ENCODE measurements at places on chromosomes 4 and X.

GRCh38 chr4:75555294-75556164 is at the start of gene ODAPH:
Gene ODAPH (plus strand): TSS chr4:75556066. CDS start chr4:75556083, 17 bp downstream.
- DNase-seq = no peak

- no peak for DNase-seq
Observed at GRCh38 chr4:163180090-163180489, 13.4 kb upstream of the NAF1 start.

DNA sequence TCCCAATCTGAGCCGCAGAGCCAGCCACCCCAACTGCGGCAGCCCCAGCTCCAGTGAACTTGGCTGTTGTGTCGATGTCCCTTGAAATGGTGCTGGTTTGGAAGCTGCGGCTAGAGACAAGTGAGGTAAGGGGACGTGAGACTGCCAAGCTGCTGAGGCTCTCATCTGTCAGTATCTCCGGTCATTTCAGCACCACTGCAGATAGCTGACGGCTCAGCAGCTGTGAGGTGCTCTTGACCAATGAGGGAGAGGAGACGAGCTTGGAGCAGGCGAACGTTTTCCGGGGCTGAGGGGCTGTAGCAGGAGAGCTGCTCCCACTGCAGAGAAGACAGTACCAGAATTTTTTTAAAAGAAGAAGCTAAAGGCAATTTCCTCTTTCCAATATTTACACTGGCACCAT is 175.5 kb upstream of the CASK start:
- DNase-seq = peak; percentile 35

DNA sequence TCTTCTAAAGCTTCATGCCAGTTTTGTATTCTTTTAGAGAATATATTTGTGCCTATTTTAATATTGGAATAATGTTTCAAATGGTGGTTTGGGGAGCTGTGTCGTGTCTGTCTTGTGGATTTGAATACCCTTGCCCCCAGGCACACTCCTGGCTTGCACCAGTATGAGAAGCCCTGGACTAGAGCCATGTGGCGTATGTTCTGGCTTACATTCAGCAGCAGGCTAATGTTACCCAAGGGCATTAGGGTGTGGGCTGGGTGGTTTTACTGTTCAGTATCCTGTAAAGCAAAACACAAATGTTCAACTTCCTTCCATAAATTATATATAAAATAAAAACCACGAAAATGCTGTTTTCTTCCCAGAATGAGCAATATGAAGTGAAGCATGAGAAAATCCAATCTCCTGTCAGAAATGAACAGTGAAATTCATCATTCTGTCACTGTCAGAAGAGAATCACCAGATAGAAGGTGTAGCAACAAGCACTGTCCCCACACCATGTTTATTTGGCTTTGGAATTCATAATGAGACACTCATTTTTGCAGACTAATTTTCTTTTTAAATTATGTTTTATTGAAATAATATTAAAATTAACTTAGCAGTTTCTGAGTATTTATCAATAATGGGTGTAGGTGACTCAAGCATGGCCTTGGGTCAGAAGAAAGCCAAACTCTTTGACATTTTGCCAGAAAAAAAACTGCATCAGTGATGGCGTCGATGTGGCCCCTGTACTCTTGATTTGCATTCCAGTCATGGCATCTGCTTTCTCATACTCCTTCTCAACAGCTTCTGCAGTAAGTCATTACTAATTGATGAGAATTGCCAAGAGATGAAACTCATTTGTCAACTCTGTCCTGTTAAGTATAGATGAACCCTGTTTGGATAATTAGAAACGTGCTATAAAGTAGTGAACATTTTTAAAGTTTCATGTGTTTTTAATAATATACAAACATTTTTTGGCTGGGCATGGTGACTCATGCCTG is 43.8 kb downstream of the WWC2 start:
- DNase-seq = peak; percentile 72

GRCh38 chr4:75432683-75433082 is 81.5 kb downstream of the RCHY1 start:
- DNase-seq = no peak

DNA sequence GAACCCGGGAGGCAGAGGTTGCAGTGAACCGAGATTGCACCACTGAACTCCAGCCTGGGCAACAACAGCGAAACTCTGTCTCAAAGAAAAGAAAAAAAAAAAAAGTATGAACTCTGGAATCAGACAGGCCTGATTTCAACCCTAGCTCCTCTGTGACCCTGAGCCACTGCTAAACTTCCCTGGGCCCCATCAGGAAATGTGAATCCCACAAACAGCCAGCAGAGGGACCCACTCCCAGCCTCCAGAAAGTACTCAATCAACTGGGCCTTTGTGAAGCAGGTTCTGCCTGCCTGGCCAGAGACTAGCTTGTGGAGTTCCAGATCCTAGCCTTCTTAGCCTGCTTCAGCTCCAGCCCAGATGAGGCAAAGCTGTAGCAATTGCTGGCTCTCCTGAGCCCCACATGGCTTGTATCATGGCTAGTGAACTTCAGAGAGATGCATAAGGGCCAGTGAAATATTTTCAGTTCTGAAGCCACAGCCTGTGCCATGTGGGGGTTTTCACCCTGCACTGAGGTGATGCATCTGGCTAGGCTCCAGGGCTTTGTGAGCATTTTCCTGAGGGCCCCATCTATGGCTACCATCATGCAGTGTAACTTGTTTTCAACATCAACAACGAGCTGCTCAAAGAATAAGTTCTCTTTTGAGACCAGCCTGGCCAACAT is 7.2 kb upstream of the IDS start:
- DNase-seq = peak; percentile 39

GRCh38 chr4:99221980-99222379 is 2.9 kb upstream of the ADH6 start:
- DNase-seq = no peak

DNA sequence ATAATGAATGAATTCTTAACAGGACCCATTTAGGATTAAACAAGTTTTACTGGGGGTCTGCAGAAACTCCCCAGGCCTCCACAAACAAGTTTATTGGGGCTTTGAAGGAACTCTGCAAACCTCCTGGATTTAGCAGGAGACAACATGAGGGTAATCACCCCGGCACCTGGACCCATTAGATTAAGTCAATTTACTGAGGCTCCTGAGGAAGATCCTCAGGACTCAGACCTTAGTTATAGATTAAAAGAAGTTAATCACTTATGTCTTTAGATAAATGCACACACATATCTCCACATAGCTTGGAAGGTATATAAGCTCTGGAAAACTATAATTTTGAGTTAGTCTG is 29.4 kb downstream of the XG start:
- no peak for DNase-seq

DNA sequence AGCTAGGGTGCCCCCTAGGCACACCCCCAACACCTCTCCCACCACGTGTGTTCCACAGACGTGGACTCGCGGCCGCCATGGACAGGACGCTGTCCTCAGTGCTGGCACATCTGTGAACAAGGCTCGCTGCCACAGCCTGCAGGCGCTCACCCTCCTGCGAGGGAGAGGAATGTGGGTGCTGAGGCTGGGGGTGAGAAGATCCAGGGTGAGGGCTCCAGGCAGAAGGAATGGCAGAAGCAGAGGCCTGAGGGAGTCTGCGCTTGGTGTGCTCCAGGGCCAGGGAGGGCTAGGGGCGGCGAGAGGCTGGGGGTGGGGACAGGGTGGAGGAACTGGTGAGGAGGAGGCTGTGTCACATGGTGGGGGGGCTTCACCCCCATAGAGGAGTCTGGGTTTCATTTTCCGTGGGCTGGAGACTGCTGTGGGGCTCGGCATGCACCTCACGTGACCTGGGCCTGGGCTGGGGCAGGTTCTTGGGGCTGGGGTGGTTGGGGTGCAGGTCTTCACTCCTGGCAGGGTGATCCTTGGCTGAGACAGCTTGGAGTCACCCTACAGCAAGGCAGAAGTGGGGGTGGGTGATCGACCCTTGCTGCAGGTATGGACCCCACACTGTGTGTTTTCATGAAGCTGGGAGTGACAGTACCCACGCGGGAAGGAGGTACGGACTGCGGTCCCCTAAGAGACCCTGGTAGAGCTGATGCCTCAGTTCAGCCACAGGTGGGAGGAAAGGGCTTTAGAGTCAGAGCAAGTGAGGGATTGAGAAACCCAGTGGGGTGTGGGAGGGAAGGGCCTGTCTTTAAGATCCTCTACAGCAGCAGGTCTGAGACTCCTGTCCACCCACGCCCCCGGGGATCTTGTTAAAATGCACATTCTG is 103.7 kb downstream of the PSAPL1 start:
- DNase-seq = no peak

DNA sequence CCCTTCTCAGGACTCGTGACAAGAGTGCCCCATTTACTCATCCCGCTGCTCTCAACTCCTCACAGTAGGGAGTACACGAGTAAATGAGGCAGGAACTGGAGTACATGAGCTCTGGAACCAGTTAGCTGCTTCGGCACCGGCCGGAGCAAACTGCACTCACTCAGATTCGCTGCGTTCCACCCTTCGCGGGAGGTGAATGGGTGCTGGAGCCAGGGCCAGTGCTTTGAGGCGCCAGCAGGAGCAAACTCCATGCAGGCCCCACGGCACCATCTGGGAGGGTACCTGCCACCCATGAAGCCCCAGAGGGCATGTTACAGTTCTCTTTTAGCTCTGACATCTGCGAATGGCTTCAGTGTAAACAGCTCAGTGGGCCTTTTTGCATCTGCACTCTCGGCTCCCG is 315.5 kb upstream of the GK2 start:
- peak; percentile 25 for DNase-seq

DNA sequence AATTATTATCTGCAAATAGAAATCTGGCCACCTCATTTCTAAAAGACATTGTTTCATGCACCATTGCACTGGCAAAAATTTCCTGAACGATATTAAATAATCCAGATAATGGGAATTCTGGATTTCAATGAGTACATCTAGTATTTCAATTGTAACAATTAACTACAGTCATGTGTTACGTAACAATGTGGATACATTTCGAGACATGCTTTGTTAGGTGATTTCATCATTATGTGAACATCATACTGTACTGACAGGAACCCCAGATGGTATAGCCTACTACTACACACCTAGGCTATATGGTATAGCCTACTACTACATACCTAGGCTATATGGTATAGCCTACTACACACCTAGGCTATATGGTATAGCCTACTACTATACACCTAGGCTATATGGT is 14.8 kb downstream of the LAMTOR3 start:
- DNase-seq = no peak

DNA sequence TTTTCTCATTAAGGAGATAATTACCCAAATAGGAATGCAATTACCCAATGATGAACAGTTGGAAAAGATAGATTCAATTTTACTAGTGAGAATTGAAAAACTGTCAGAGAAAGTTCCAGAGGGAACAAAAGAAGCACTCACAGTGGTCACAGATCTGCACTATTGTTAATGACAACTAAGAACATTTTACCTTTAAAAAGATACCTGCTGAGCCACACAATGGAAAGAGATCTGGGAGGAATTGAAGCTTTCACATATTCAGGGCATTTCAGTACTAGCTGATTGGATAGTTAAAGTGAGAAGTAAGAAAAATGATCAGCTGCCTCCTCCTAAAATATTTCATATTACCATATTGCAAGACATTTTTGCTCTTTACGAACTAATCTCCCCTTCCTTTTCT is 1822.2 kb downstream of the STIM2 start:
- DNase-seq = no peak

DNA sequence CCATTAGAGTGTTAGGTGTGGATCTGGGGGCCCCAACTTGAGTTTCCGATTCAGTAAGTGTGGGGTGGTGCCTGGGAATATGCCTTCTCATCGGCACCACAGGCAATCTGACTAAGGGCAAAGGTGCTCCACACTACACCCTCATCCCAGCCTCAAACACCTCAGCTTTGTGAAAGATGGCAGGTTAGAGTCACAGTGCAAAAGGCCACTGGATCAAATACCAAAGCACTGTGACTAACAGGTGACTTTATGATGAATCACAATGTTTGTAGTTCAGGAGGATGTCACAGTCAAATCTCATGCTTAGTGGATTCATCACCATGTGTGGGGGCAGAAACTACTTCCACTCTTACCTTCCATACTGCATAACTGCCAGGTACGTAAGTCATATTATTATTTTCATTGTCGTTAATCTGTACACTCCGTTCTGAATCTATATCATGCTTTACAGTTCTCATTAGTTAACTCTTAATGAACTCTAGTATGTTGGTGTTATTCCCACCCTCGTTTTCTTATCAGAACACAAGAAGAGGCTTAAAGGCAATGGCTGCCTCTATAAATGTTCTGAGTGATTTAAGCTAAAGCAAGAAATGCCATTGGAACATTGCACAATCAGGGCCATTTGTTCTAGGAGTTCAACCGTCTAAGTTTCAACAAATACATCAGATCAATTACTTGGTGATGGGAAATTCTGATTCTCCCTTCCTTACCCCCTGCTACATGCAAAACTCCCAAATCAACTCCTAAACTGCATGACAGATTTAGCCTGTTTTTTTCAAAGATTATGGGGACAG is 50.2 kb downstream of the PRKG2 start:
- no peak for DNase-seq

DNA sequence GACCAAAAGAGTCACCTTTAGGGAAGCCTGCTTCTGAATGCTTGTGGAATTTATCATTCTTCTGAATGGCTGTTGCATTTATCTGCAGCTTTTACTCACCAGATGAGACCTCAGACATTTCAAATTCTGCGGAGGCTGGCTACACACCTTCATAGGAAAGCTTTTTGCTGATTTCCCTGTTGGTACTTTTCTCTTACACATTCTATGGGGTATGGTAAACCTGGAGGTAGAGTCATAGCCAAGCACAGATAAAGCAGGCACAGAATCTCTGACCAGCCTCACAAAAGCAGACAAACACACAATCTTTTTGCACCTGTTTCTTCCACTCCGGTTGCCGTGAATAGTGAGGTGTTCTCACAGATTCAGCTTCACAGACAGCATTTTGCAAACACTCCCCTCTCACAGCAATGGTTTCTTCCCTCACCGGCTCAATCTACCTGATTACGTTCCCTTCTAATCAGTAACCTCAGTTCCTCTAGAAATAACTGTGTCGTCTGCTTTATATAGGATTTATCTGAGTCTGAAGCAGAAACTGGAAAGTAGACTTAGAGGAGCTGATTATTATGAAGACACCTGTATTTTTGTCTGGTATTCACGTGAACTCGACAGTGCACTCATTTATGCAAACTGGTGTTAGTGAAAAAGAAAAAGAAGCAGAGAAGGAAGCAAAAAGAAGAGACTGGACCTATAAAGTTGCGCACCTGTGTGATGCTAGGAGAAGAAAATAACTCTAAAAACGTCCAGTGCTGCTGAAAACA is 83.1 kb downstream of the DMD start:
- no peak for DNase-seq

GRCh38 chr4:168717847-168718246 is 221.0 kb downstream of the PALLD start:
- peak; percentile 32 for DNase-seq

- DNase-seq = no peak
Observed at GRCh38 chrX:46820391-46821100, 16.3 kb upstream of the RP2 start.

- DNase-seq = no peak
Observed at GRCh38 chrX:75963774-75964173, 178.7 kb upstream of the MAGEE2 start.

DNA sequence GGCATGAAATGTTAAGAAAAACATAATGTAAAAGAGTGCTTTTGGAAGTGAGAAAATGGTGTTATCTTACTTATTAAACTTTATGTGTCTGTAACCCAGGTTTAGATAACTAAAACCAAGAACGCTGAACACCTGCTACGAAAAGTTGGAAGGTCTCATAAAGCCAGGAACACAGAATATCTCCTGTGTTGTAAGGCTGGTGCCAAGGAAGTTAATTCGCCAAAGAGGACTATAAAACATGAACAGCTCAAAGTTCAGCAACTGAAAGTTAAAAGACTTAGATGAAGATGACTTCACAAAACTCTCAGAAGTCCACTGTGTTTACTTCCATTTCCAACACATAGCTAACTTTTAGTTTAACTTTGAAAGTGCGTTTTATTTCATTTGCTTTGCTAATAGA is 54.3 kb downstream of the GPRIN3 start:
- DNase-seq = no peak

GRCh38 chrX:103722505-103722904 is 11.8 kb downstream of the TMEM31 start:
- DNase-seq = no peak
